Nephron progenitor cell (in vitro differentiated cells): ENCODE measurements at places on chromosomes 7 and 10.

- peak; percentile 80 for DNase-seq
Measured at GRCh38 chr7:143884969-143885559, 16.9 kb downstream of the TCAF1 start.

DNA sequence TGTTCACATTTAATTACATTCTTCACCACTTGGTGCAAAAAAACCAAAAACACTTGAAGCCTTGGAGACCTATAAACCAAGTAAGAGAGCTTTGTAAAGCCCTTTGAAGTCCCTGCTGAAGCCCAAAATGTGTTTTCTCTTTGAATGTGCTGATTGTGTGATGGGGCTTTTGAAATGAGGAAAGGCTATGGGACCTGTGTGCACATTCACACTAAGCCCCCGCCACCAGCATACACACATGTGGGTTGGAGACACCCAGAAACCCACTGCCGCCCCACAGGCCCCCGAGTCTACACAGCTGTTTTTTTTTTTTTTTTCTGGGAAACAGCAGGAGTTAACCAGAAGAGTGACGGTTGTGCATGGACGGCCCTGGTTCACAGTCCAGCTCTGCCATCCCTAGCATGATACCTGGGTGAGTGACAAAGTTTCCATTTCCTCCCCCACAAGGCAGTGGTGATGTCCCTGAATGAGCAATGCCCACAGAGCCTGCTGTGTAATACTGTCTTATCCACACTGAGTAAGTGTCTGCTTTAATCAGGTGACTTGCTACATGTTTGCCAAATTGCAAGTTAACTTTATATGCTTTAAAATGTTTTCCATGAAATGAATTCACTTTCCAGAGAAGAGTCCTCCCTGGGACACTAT lies 154.6 kb upstream of the GDF10 start:
- DNase-seq: no peak

- no peak for DNase-seq
Measured at GRCh38 chr7:92988941-92989545, 128.7 kb downstream of the SAMD9 start.

DNA sequence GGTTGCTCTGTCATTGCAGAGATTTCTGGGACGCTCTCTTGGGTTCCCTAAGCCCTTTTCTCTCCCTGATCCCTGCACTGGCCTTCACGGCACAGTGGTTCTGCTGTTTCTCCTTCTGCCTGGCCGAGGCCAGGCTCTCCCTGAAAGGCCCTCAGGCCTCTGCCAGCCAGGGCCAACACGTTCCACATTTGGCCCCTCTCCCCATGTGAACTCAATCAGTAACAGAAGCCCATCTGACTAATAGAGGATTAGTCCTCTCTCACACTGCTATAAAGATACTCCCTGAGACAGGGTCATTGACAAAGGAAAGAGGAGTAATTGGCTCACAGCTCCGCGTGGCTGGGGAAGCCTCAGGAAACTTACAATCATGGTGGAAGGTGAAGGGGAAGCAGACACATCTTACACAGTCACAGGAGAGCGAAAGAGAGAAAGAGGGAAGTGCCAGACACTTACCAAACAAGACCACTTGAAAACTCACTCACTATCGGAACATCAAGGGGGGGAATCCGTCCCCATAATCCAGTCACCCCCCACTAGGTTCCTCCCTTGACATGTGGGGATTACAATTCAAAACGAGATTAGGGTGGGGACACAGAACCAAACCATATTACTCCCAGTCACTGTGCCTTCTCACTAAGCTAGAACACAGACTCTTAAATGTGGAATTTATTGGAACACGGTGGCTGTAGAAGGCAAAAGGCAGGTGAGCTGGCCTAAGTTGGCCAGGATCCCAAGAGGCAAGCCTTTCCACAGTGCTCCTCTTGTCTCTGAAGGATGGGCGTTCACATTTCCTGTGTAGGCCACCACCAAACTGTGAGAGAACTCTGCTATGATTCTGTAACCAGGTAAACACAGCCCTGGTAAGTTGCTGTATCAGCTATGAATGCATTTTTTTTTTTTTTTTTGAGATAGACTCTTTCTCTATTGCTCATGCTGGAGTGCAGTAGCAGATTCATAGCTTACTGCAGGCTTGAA lies 8.8 kb downstream of the FZD8 start:
- no peak for DNase-seq

DNA sequence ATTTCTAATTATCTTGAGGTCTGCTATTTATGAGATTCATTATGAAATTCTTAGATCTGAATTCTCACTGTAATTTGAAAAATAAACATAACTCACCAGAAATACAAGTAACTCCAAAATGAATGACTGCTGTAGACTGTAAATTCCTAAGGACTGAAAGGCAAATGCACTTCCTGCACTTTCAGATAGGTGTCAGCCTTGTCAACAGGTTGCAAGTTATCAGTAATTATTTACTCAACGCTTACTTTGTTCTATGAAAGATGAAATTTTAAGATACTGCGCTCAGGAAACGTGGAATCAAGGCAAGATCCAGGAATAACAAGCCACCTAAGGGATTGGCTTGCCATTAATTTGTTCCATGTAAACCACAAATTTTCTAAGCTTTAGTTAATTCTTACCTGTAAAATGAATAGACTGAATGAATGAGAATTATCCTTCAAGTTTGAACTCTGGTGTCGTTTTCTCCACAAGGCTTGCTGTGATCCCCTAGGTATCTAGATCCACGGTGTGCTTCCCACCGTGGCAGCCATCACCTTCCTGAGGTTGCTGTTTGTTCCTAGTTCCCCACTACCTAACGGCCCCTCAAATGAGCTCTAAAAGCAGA lies 12.6 kb downstream of the DHX32 start:
- DNase-seq: peak; percentile 13

DNA sequence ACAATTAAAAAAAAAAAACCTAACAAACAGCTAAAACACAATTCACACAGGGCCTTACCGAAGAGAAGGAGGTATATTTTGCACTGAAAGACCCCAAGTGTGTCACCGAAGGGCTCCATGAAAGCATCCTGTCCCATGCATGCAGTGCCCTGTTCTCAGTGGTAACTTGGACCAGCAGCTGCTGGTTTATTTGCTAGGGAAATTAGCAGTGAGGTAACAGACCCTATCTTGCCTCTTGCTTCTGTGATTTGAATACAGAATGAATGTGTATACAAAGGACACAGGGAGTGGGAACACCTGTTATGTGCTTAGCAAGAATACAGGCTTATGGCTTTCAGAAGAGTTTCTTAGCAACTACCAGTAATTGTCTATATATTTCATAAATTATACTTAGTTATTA lies at the start of gene HEPACAM2:
TSS of gene HEPACAM2 (minus strand) at position 160 of the 400 bp plus-strand sequence.
- DNase-seq: no peak

DNA sequence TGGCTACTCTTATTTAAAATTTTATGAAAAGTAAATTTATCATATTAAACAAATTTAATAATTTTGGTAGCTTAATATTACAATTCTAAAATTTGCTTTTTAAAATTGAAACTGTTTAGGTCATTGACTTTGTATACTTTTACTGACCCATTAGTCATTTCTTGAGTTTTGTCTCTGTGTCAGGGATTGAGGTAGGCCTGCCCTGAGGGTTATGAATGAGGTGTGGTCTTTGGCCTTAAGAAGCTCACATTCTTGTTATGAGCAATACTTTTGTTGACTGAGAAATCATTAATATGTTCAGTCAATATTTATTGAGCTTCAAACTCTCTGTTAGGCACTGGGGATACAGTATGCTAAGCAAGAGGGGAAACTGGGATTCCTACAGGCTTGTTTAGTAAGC lies 47.0 kb upstream of the RPA3 start:
- no peak for DNase-seq

DNA sequence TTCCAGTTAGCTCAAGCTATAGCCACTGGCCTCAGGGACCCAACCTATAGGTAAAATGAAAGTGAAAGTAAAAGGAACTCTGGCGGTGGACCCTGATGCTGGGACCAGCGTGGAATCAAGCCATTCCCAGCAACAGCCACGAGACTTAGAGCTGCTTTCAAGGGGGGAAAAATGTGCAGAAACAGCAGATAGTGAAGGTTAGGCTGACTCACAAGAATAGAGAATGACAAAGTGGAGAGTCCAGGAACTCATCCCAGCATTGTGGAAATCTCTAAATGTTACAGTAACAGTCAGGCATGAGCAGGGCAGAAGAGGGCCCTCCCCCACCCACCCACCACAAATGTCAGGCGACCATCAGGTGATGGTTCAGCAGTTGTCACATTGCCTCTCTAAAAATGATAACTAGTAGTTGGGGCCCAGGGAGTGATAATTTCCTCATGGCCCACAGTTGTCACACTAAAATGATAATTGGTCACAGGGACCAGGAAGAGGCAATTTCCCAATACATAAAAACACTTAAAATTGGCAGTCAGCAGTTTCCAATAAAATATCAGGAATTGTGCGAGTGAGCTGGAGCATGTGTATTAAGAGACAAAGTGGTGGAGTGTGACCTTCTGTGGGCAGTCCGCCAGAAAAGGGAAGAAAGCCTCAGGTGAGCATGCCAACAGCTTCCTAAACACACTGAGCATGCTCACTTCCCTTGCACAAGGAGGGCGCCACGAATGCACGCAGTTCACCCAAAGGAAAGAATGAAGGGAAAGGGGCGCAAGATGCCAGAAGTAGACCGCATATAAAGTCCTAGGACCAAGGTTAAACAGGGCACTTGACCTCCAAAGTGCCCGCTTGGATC lies 129.8 kb upstream of the PPP1R3A start:
- no peak for DNase-seq

GRCh38 chr10:110305767-110306451 lies 1.2 kb upstream of the SMNDC1 start:
- DNase-seq: peak; percentile 14

GRCh38 chr10:13589316-13589715 lies 2.6 kb downstream of the PRPF18 start:
- no peak for DNase-seq

DNA sequence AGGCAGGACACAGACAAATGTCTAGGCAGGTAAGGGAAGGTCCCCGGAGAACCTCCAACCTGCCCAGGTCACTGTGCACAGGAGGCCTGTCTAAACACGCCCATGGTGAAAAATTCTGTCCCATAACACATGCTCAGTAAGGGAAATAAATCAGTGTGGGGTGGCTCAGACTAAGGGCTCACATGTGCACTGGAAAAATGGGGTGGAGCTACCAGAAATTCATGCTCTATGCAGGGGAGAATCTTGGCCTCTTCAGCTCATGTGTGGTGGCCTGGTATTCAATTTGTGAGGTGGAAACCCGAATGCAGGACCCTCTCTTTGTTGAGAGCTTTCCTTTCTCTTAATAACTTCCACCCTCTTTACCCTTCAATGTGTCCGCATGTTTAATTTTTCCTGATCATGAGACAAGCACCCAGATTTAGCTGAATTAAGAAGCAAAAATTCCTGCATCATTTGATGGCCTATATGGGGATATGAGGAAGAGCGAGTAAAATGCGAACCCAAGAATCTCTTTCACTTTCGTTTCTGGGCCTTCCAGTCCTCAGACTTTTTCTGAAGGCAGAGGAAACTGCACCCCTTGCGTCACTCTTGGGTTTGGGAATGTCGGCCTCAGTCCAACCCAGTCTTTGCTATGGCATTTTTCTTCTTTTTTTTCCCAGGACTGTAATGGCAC lies 163.2 kb downstream of the DGKB start:
- no peak for DNase-seq

GRCh38 chr10:8913720-8914119 lies 859.2 kb downstream of the GATA3 start:
- no peak for DNase-seq

GRCh38 chr10:119616882-119617570 lies 20.3 kb upstream of the TIAL1 start:
- peak; percentile 30 for DNase-seq

DNA sequence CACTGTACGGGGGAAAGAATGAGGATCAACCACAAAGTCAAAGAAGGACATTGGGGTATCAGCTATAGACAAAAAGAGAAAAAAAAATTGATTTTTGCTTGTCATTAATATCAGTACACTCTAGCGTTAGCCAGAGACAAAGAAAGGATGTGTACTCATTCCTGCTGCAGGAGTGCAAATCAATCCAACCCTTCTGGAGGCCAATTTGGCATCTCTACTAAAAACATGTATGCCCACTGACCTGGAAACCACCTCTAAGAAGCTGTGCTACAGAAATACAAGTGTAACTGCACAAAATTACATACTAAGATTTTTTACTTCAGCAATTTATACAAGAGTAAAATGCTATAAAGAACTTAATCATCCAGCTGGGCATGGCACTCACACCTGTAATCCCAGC lies 13.6 kb downstream of the NSMCE4A start:
- no peak for DNase-seq

- DNase-seq: no peak
Measured at GRCh38 chr7:80380957-80381356, 130.9 kb downstream of the GNAT3 start.

DNA sequence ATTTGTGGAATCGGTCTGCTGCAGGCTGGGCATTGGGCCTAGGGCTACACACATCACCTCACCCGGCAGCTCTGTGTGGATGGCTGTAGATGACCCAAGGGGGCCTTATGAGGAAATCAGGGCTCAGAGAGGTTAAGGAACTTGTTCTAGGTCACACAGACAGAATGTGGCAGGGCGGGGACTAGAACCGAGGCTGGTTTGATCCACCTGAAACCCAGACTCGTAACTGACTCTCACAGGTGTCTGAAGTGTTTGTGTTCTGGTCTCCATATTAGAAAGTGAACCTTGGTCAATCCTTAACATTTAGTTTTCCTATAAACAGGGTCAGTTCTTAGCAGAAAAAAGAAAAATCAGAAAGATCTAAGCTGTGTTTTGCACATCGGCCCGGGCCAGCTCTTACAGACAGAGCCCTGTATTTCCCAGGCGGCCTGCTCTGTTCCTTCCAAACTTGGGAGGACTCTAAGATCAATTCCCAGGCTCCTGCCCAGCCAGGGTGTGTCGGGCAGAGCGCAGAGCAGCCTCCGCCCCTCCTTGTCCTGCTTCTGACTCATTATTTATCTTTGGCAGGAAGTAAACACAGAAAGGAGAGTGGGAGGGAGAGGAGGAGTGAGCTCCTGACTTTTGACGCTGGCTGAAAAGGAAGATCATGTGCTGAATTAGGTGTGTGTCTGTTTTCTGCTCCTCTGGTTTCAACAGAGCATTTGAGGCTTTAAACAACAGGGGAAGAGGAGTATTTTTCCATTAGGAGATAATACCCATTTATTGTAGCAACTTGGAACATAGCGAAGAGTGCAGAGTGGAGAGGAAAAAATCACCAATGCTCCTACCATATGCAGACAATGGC lies 74.1 kb downstream of the TACC2 start:
- peak; percentile 51 for DNase-seq

- no peak for DNase-seq
Measured at GRCh38 chr10:102565793-102566192, 62.0 kb downstream of the SUFU start.

GRCh38 chr7:19575909-19576557 lies 132.8 kb downstream of the POLR1F start:
- DNase-seq: no peak

- no peak for DNase-seq
Measured at GRCh38 chr10:123517426-123517825, 148.7 kb upstream of the GPR26 start.

- DNase-seq: no peak
Measured at GRCh38 chr7:156002362-156003066, 190.3 kb upstream of the SHH start.

- DNase-seq: no peak
Measured at GRCh38 chr10:132992433-132993215, 50.3 kb upstream of the CFAP46 start.

- DNase-seq: no peak
Measured at GRCh38 chr7:28018446-28018845, 162.1 kb downstream of the JAZF1 start.

- no peak for DNase-seq
Measured at GRCh38 chr10:44035474-44036197, 349.3 kb downstream of the CXCL12 start.

- DNase-seq: no peak
Measured at GRCh38 chr7:141976524-141977245, 3.1 kb upstream of the TAS2R38 start.
